CD8-positive, alpha-beta memory T cell (primary cell): ENCODE measurements at places on chromosomes 6 and 20.

DNA sequence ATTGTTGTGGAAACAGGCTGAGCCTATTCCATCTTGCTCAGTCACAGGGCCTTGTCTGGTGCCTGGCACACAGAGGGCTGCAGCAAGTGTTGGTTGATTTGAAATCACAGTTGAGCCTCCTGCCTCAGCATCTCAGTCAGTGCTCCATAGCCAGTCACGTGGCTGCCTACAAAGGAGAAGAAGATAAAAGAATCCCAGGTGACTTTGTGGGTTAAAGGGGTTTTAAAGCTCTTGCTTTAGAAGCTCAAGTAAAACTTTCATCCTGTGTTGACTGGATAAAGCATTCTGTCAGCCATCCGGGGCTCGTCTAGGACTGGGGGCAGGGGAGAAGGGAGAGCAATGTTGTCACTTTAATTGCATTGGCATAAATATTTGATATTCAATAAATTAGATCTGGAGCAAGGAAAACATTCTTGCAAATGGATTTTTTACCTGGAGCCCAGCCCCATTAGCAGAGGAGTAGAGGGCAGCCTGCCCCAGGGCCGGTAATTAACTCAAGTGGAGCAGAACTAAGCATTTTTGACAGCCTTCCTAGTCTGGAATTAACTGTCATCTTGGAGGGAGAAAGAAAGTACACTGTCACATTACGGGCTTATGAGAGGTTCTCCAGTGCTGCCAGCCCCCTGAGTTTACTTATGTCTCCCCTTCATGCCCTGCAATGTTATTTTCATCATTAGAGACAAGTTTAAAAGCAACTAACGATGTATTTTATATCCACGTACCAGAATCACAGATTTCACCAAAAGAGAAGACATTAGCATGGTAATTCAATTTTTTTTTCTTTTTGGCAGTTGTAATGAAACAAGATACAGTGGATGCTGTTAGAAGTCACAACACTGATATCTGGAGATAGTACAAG lies 71.7 kb upstream of the GTSF1L start:
- no peak for DNase-seq

GRCh38 chr6:24504649-24505586 lies 10.1 kb downstream of the ALDH5A1 start:
- no peak for DNase-seq

- DNase-seq = no peak
Observed at GRCh38 chr6:165404697-165405096, 95.3 kb upstream of the C6orf118 start.

DNA sequence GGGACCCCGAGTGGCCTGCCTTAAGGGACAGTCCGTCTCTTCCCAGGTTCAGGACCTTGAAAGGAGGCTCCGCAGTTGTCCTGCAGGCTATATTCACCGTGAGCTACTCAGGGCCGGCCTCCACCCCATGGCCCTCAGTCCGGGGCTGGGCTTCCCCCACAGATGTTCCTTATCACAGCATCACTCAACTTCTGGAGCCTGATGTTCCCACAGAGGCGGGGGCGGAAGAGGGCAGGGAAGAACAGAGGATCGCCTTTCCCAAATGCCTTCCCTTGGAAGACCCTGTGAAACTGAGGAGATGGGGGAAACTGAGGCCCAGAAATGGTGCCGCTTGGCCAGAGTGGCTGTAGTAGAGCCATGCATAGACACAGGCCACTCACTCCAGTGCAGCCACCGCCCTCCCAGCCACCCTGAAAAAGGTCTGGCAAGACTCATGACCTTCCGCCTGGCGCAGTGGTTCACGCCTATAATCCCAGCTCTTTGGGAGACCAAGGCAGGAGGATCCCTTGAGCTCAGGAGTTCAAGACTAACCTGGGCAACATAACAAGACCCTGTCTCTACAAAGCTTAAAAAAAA lies 4.3 kb upstream of the COX4I2 start:
- DNase-seq = no peak

- DNase-seq = no peak
Observed at GRCh38 chr6:148873868-148874267, 127.0 kb downstream of the UST start.
